ENCODE measurements at places on chromosomes 5 and 9.

GRCh38 chr9:2496169-2496568, 125.4 kb upstream of the VLDLR start:
- no peak for DNase-seq

- DNase-seq = no peak
Measured at GRCh38 chr9:111868475-111868874, 28.1 kb upstream of the UGCG start.

DNA sequence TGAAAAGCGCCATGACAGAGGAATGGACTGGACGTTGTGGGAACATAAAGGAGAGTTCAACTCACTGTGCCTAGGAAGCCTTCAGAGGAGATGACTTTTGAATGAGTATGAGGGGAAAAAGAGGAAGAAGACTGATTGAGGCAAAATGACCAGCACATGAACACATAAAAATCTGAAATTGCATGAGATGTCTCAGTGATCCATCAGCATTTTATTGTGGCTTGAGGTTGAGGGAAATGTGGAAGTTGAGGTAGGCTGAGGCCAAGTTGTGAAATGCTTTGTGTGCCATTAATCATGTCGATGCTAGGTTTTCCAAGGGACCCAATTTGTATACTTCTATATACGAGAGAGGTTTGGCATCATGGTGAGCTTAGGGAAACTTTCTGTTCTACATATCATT, 140.9 kb upstream of the TLX3 start:
- DNase-seq = peak; percentile 38

- DNase-seq = no peak
Measured at GRCh38 chr9:32289756-32290155, 94.7 kb upstream of the ACO1 start.

GRCh38 chr5:38639377-38640358, 83.2 kb upstream of the LIFR start:
- peak; percentile 28 for DNase-seq

- no peak for DNase-seq
Measured at GRCh38 chr5:89004379-89004778, 121.4 kb upstream of the MEF2C start.

- DNase-seq = no peak
Measured at GRCh38 chr9:100761276-100761802, 183.5 kb downstream of the CAVIN4 start.

Data from fibroblast of upper back skin (primary cell).